ENCODE measurements at places on chromosomes 16 and 17.

- no peak for DNase-seq
These were observed 29.1 kb upstream of the HAPSTR1 start for GRCh38 chr16:9062301-9062700.

- DNase-seq, result no peak
These were observed 6.0 kb upstream of the PRDM7 start for GRCh38 chr16:90083139-90083538.

- DNase-seq, result peak; percentile 47
These were observed 7.5 kb upstream of the EDC4 start for GRCh38 chr16:67865318-67865717.

DNA sequence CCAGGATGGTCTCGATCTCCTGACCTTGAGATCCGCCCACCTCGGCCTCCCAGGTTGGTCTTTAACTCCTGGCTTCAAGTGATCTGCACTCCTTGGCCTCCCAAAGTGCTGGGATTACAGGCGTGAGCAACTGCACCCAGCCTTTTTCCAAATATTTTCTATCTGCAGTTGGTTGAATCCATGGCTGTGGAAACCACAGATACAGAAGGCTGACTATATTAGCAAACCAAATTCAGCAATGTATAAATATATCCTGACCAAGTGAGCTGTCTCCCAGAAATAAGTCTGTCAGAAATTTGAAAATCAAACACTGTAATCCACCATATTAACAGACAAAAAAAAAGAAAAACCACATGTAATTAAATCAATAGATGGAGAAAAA is 9.6 kb downstream of the CFDP1 start:
- no peak for DNase-seq

DNA sequence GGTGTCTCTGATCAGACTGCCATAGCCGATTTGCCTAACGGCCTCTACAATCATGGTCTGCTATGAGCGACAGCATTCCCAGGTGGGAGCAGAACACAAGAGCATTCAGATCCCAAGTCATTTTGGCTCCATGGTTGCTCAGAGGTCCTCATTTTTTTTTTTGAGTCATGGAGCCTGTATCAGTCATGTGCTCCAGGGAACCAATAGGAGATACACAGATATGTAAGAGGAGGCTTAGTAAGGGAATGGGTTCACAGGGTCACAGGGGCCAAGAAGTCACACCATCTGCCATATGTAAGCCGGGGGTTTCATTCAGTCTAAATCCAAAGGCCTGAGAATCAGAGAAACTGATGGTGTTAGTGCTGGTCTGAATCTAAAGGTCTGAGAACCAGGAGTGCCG is 36.8 kb downstream of the CPPED1 start:
- DNase-seq, result no peak

DNA sequence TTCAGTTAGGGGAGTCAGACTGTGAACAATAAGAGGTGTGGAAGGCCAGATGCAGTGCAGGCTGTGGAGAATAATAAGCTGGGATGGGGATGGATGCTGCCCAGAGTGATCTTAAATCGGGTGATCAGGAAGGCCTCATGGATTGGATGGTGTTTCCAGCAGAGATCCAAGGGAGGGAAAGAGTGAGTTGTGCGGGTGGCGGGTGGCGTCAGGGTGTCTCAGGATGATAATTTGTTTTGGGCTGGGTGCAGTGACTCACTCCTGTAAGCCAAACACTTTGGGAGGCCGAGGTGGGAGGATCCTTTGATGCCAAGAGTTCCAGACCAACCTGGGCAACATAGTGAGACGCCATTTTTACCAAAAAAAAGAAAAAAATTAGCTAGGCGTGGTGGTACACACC is 7.9 kb downstream of the CLUAP1 start:
- DNase-seq, result no peak

DNA sequence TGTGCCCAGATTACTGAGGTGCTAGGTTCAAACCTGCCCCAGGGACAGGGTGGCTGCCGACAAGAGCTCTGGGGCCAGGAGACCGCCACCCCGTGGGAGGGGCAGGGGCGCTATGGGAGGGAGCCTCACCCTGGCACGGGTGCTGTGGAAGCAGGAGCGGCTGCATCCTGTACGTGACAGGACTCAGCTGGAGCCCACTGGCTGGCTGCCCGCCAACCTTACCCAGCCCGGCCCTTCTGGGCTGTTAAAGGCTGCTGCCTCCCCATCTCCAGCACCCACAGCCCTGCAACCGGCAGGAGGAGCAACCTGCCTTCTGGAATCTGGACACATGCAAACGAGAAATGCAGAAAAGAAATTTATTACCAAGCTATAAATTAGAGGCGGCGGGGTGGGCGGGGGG is 11.2 kb downstream of the PAM16 start:
- DNase-seq, result peak; percentile 64

DNA sequence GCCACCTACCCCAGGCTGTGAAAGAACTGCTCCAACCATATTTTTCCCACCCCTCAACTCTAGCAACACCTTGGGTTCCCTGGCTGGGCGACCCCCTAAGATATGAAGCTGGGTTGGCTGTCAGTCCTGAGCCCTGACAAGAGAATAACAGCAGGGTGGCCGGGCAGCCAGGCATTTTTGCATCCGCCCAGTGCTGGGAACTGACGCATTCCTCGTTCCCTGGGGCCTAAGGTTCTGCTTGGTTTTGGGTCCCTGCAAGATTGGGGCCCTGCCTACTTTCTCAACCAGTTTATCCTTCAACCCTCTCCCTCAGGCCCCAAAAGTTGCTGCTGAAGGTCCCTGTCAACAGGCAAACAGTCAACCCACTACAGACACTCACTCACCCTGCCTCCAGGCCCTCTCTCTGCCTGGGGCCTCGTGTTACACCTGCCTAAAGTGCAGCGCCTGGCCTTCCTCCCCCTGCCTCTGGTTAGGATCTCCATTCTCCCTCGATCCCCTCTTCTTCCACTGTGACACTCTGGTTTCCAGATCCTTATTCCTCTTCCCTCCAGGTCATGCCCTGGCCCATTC is 151.5 kb downstream of the STX8 start:
- DNase-seq, result no peak

GRCh38 chr17:19418251-19418992 is 7.4 kb downstream of the RNF112 start:
- peak; percentile 83 for DNase-seq

- DNase-seq, result peak; percentile 74
These were observed 20.6 kb downstream of the ADAM11 start for GRCh38 chr17:44779211-44780025.

DNA sequence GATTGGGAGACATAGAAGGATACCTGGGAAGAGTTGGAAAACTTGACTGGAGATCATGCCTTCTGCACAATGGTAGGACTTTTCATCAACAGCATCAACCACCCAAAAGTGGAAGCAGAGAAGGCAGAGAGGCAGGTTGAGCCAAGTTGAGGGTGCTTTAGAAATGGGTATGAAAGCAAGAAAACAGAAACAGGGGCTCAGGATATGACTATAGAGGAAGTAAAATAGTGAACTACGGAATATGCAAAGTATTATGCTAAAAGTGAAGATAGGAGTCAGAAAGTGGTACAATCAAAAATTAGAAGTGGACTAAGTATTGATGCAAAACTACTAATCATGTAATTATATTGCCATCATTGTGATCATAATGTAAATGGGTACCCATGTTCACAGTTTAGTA is 16.1 kb upstream of the ARHGAP44 start:
- DNase-seq, result no peak

DNA sequence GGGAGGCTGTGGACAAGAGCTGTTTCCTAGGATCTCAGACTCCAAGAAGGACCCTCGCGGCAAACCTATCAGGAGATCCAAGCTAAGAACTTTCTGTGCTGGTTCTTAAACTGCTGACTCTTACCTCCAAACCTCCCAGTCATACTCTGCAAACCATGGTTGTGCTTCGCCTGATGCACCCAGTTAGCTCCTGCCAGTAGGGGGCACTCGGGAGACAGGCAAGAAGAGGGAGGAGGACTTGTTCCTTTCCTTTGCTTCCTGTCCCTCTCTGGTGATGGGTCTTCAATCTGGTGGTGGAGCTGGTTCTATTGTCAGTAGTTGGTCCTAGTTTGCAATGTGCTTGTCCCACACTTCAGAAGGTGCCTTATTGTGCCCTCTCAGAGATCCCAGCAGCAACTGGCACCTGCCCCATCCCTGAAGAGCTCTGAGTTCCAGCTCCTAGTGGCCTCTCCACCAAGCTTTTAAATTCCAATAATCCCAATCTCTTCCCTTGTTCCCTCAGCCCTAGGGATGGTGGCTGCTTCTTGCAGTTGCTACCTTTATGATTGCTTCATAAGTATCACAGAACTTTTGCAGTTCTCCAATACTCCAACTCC is 113.5 kb upstream of the RPL38 start:
- DNase-seq, result peak; percentile 35

DNA sequence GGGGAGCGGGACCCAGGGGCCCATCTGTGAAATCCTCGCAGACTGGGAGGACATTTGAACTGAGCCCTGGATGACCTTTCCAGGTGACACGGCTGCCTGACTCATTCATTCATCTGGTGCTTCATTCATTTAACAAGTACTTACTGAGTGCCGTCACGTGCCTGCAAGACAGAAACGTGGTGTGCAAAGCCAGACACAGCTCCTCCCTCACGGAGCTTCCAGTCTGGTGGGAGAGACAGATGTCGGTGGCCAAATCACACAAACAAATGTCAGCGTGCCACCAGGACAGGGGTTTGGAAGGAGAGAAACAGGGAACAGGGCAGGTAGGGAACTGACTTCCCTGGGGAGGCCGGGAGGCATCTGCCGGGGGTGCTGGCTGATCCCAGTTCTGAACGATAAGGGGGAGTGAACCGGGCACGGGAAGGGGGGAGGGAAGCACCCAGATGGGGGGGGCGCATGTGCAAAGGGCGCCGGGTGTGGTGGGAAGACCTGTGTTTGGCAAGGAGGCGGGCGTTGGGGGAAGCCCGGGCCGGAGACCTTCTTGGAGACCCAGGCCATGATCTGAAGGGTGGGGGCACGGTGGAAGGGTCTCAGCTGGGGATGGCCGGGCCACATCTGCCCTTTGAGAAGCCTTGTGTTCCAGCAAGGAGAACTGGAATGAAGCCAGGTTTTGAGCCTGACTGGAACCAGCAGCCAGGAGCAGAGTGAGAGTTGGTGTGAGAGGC is 93.6 kb upstream of the CIBAR2 start:
- no peak for DNase-seq

DNA sequence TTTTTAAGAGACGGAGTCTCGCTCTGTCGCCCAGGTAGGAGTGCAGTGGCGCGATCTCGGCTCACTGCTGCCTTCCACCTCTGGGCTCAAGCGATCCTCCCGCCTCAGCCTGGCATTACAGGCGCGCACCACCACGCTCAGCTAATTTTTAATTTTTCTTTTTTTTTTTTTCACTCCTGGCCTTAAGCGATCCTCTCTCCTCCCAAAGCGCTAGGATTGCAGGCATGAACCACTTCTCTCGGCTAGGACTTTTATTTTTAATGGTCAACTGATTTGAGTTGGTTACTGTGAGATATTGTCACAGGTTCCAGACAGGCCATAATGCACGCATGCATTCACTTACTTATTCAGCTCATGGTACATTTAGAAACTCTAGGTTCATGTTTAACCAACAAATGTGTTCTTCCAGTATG is 888 bp downstream of the PIGW start:
- DNase-seq, result no peak

DNA sequence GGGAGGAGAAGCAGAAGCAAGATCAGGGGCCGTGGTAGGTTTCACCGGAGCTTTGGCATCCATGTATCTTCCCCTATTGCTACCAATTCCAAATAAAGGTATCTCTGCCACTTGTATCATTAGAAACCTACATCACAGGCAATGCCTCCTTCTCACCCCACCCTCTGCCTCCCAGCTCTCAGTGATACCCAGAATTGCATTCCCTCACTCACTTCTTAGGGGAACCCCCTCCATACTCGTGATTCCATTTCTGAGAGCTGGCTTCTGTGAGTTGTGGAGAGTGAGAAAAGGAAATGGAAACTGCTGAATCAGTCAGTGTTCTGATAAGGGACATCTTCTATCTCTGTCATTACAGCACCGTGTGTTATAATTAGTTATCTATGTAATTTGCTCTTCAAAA is 2.3 kb upstream of the CCL3 start:
- peak; percentile 26 for DNase-seq

All from common myeloid progenitor, CD34-positive (primary cell).